ENCODE measurements at places on chromosomes 13 and 19.

DNA sequence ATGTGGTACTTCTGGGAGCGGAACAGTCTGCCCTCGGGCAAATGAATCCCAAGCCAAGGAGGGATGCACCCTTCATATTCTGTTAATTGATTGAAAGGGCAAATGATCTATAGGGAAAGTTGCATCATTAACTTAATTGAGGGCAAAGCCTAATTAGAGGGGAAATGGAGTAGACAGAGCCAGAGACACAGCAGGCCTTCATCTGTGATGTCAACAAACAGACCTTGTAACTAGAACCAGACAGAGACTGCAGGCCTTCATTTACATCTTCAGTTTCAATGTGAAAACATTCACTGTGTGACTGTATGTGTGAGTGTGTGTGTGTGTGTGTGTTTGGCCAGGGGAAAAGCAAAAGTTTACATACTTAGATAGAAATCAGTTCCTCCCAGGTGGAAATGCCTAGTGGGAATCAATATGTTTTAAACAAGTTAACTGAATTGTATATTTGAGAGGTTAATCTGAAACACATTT lies 126.4 kb downstream of the SPRY2 start:
- no peak for DNase-seq

DNA sequence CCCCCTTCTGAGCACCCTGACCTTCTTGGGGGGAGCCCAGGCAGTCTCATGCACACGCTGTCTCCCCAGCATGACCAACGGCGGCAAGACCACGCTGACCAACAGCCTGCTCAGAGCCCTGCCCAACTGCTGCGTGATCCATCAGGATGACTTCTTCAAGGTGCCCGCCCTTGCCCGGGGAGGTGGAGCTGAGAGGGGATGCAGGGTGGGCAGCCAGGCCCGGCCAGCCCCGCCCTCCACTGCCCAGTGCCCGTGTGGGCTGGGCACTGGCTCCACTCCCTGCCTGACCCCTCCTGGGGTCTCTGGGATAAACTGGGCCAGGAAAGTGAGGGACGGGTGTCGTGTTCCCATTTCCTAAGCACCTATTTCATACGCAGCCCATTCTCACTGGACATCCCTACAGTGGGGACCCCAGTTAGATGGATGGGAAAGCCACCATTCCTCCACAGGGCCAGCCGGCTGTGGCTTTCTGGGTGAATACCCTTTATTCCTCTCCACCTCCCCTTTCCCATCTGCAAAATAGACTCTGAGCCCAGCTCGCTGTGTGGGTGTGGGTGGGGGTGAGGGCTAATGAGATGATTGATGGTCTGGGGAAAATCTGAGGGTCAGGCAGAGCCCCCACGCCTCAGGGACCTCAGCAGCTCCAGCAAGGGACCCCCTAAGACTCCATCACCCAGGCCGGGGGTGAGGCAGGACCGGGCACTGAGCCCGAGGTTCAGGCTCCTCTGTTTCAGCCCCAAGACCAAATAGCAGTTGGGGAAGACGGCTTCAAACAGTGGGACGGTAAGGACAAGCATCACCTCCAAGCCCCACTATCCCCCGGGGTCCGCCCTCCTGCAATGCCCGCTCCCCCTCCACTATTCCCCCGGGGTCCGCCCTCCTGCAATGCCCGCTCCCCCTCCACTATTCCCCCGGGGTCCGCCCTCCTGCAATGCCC lies 3.9 kb downstream of the NMRK2 start:
- no peak for DNase-seq

GRCh38 chr13:50645092-50645491 lies 198.4 kb downstream of the DLEU7 start:
- DNase-seq, result no peak

DNA sequence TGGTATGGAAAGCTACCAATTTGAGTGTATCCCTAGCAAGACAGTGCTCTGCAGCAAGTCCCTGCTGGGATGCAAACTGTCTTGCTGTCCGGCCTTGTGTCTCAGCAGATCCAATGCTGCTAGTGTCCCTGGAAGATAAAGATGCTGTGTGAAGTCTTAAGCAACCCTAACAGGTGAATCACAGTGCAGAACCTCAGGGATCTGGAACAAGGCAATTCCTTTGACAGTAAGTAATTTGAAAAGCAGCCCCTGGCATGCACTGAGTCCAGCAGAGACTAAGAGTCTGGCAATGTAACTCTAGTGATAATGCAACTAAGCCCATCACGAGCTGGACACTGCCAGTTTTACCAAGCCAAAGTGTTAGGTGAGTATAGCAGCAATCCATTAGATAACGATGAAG lies 1.7 kb upstream of the UCHL3 start:
- DNase-seq, result no peak

DNA sequence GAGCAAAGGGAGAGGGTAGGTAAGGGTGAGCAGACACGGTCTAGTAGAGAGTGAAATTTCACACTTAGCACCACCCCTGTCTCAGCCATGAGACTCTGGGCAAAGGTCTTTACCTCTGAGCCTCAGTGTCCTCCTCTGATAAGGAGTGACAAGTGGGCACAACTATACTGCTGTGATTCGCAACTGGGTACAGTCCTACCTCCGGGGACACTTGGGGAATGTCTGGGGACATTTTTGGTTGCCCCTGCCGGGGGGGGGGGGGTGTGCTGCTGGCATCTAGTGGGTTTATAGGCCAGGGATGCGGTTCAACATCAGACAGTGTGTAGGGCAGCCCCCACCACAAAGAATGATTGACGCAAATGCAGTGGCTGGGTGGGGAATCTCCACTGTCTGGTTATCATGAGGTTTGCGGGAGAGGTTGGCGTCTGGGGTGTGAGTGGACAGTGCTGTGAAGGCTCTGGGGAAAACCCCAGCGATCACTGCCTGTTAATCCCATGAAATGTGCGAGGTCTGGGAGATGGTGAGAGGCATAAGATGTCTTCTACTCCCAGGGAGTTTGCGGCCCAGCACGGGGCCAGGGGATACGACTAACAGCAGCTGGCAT lies 4.3 kb downstream of the NACC1 start:
- DNase-seq, result no peak

DNA sequence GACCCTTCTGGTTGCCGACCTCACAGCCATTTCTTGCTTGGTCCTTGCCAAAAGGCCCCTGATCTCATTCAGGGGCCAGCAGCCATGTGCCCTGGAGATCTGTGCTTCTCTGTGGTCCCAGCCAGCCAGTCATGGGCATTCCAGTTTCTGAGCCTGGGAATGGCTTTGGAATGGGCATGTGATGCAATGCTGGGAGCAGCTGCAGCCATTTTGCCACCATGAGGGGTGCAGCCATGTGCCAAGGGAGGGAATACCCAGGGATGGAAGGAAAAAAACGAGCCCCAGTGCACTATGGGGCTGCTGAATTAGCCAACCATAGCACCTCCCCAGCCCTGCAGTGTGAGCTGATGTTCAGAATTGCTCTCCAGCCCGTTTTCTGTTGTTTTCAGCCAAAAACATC lies 26.3 kb downstream of the F2RL3 start:
- DNase-seq, result no peak

GRCh38 chr13:71858647-71859046 lies 8.4 kb downstream of the DACH1 start:
- no peak for DNase-seq

- no peak for DNase-seq
These were observed 4.7 kb downstream of the AKAP11 start for GRCh38 chr13:42276683-42277082.

GRCh38 chr13:41284512-41285288 lies 21.3 kb upstream of the MTRF1 start:
- DNase-seq, result no peak

DNA sequence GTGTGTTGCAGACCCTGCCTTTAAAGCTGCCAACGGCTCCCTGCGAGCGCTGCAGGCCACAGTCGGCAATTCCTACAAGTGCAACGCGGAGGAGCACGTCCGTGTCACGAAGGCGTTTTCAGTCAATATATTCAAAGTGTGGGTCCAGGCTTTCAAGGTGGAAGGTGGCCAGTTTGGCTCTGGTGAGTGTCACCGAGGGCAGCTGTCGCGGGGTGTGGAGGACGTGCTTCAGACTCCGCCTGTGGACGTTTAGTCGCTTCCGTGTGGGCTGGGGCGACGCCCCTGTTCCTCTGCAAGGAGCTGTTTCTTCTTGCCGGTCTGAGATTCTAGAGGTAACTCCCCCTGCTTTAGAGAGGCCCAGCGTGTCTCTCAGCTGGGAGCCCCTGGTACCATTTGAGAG lies 24.5 kb downstream of the LAMP1 start:
- no peak for DNase-seq

DNA sequence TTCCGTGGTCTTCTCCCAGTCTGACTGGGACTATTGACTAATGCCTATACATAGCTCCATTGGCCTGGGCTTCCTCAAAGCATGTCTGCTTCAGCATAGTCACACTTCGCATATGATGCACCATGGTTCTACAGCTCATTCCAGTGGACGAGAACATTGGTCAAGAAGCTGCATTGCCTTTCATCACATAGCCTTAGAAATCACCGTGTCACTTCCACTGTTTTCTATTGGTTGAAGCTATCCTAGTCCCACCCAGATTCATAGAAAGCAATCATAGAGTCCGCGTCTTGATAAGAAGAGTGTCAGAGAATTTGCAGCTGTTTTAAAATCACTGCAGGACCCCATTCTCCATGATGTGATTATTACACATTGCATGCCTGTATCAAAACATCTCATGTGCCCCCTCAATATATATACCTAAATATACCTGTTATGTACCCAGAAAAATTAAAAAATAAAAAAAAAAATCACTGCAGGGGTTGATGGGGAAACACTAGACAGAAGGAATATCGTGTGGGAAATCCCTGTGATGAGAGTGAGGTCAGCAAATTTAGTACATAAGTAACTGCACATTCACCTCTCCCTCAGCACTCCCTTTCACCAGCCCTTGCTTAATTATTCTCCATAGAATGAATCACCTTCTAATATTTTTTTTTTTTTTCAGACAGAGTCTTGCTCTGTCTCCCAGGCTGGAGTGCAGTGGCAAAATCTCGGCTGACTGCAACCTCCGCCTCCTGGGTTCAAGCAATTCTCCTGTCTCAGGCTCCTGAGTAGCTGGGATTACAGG lies 2.2 kb upstream of the ARHGAP33 start:
- no peak for DNase-seq

DNA sequence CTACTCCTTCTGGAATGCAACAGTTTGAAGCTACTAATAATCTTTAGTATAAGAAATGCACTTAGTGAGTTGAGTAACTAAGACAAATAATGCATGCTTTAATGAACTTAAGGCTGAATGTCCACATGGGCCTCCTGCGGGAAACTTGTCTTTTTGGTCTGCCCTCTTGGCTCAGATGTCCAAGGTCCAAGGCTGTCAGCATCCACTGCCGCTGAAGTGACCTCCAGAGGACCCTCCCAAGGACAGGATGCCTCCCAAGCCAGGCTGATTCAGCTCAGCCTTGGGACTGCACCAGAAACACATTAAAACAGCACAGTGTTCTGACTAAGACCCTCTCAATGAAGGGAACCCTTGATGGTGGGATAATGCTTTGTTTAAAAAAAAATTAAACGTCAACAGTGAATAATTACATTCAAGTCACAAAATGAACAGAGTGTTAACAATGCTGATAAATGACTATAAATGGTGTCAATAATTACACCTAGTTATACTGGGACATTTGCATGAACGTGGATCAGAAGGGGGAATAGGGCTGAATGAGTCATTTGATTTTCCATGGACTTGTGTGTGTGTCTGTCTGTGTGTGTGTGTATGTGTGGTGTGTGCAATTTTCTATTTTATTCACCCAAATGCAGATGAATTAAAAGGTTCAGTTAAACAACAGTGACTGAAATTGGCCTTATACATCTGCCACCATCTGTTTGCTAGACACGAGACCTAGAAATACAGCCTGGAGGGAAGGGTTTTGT lies 150.5 kb downstream of the COL4A1 start:
- no peak for DNase-seq

GRCh38 chr19:373391-374182 lies 29.0 kb upstream of the MIER2 start:
- DNase-seq, result no peak

- DNase-seq, result peak; percentile 74
These were observed 6.6 kb downstream of the ZBTB7A start for GRCh38 chr19:4059891-4060620.

- no peak for DNase-seq
These were observed 404 bp downstream of the C19orf44 start for GRCh38 chr19:16496613-16496983.

- no peak for DNase-seq
These were observed 88.6 kb downstream of the DCT start for GRCh38 chr13:94390881-94391280.

DNA sequence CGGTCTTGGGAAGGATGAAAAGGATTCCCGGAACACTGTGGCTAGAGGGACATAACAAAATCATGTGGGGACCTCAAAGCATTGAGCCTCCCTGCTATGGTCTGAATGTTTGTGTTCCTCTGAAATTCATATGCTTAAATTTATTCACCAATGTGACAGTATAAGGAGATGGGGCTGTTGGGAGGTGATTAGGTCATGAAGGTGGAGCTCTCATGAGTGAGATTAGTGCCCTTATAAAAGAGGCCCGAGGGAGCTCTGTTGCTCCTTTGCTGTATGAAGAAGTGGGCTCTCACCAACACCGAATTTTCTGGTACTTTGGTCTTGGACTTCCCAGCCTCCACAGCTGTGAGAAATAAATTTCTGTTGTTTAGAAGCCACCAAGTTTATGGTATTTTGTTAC lies 26.1 kb upstream of the DGKH start:
- no peak for DNase-seq

DNA sequence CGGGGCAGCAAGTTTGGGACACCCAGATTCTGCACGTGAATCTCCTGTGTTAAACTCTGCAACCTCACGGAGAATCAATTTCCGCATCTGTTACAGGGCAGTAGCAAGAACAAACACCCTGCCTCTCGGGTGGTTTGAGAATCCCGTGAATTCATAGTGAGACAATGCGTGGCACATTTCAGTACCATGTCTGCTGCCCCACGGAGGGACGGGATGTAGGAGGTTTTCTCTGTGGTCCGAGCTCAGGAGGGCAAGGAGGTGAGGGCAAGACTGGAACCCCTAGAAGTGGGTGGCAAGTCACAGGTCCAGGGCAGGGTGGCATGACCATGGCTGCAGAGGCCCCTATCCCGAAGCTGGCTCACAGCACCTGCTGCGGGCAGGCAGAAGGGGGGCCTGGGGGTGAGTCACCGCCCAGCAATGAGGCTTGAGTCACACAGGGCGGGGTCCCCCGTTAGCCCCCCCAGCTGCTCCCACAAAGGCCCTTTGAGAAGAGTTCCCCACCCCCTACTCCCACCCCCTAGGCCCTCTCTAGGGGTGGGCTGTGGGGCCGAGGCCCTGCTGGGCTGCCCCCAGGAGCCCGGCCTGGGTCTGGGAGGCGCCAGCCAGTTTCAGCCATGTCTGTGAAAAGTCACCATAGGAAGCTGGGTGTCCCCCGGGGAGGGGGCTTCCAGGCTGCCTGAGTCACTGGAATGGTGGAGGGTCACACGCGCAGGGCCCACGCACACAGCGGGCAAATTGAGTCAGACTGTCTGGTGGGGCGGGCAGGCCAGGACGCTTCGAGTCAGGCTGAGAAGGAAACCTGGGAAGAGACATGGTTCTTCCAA lies 25.8 kb upstream of the NANOS3 start:
- DNase-seq, result peak; percentile 52

- DNase-seq, result no peak
These were observed 29.0 kb upstream of the C13orf46 start for GRCh38 chr13:114002771-114003321.

DNA sequence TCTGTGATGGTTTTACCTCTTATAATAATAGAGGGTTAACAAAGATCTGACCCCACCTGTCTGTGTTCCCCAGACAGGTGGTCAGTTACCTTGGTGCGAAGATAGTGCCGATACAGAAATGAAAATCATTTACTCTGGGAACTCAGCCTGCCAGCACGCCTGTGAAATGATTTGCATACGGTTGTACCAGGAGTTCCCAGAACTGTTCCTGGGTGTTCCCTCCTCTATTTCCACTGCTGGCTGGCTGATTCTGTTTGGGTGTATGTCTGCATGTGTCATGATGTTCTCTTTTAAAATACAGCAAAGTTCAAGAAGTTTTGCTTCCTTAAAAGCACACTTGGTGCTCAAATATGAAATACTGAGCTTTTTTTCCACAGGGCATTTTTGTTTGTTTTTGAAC lies 527.1 kb downstream of the FGF9 start:
- DNase-seq, result no peak

Data from stimulated activated CD8-positive, alpha-beta memory T cell treated with anti-CD3 and anti-CD28 coated beads, Interleukin-15, amount 100 ng/mL, for 48 hours (primary cell).